ENCODE measurements at places on chromosomes 3 and 15.

DNA sequence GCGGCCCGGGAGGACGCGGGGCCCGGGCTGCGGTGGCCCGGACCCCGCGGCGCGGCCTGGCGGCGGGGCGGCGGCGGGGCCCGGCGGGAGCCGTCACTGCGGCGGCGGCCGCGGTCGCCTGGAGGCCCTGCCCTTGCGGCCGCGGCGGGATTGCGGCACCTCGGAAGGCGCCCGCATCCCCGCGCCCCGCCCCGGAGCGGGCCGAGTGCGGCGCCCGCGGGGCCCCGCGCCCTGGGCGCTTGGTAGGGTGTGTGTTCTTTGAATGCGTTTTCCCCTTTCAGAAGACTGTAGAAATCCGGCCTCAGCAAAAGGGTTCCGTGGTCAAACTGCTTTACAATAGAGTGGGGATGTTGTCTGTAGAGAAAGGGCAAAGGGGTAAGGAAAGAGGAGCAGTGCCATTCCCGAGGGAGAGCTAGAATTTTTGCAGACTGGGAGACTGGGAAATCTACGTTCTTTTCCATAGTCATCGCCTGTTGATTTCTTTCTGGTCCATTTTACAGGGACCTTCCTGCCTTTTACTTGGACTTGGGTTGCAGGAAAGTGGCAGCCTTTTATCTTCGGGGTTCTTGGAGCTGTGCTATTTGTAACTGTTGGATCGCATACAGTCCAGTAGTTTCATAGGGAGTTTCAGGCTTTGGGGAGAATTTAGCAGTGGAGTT, 630 bp downstream of the SNRK start:
- DNase-seq = peak; percentile 6

- no peak for DNase-seq
Observed at GRCh38 chr3:132804498-132804897, 82.3 kb upstream of the NPHP3 start.

- DNase-seq = no peak
Observed at GRCh38 chr3:177835917-177836316, 638.6 kb upstream of the TBL1XR1 start.

- DNase-seq = no peak
Observed at GRCh38 chr3:170205302-170205701, 16.9 kb upstream of the PRKCI start.

- no peak for DNase-seq
Observed at GRCh38 chr15:84961114-84961452, 20.6 kb upstream of the PDE8A start.

- DNase-seq = no peak
Observed at GRCh38 chr3:129972301-129972700, 2.2 kb upstream of the TRH start.

DNA sequence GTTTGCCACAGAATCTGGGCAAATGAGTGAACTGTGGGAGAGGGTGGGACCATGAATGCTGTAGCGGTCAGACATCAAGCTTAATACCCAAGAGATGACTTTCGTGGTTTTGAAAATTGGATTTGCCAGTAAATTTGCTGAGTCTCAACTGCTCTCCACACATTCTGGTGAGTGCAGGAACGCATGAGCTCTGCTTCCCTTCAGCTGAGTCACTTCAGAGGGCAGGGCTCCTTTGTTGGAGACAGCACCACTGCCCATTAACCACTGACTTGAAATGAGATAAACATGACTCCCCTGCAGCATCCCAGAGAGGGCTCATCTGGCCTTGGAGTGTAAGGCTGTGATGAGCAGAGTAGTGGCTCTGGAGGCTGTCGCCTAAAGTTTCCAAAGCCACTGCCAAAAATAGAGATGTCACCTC, 22.6 kb downstream of the RARRES1 start:
- no peak for DNase-seq

GRCh38 chr3:133388696-133389395, 11.0 kb upstream of the BFSP2 start:
- no peak for DNase-seq

- DNase-seq = no peak
Observed at GRCh38 chr3:184656829-184657681, 54.8 kb downstream of the MAGEF1 start.

DNA sequence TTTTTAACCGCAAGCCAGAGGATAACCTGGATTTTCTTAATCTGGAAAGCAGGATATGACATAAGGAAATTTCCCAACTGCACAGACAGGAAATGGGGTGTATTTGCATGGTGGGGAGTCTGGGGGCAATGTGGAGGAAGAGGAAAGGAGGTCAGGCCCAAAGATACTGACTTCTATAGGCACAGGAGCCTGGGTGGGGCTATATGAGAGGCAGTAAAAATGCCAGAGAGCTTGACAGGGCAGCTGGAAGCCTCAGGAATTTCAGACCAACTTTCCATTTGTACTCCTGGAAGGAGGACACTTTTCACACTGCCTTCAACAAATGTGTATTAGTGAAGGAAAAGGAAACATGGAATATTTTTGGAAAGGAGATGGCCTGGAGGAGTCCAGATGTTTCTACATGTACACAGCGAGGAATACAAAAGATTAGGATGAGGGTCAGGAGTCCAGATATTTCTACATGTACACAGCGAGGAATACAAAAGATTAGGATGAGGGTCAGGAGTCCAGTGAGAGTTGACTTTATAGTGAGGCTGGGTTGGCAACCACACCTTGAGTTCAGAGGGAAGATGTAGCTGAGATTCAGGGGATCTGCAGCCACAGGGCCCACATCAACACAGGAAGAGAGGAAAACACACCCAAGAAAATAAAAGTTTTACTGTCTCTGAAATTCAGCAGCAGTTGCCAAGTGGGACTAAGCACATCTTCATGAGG, 111.9 kb upstream of the PTPRG start:
- DNase-seq = no peak

GRCh38 chr3:152375546-152375945, 106.8 kb downstream of the MBNL1 start:
- no peak for DNase-seq
